ENCODE measurements at places on chromosomes 11 and 22. TPM values are rescaled to one million over a fixed set of nuclear protein-coding genes. Genes with fewer than 3 reads are reported as not detected.

- DNase-seq, result peak; percentile 92
Observed at GRCh38 chr22:19663286-19663815, 51.0 kb upstream of the SEPTIN5 start.

DNA sequence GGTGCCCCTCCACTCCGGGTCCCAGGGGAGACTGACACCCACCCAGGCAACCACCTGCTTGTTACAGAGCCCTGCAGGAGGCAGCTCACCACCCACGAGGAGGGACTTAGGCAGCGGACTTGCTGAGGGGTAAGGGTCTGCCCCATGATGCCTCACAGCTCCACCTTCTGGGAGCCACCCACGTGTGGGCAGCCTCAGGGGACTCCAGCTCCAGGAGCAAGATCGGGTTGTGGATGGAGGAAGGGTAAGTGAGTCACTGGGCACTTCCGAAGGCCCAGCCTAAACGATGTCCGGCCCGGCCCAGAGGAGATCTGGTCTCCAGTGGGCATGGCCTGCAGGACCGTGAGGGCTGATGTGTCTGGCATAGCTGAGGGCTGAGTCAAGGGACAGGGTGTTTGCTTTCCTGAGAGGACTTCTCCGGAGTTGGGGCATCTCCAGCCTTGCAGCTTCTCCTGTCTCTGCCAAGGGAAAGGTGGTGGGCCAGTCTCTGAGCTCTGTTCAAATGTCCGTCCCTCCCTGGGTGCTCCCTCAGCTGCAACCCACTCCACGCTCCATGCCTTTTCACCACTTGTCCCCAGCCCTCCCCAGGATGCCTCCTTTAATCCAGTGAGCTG lies 32.3 kb upstream of the P2RY2 start:
- no peak for DNase-seq

- no peak for DNase-seq
Observed at GRCh38 chr22:23236026-23236425, 55.7 kb downstream of the BCR start.

DNA sequence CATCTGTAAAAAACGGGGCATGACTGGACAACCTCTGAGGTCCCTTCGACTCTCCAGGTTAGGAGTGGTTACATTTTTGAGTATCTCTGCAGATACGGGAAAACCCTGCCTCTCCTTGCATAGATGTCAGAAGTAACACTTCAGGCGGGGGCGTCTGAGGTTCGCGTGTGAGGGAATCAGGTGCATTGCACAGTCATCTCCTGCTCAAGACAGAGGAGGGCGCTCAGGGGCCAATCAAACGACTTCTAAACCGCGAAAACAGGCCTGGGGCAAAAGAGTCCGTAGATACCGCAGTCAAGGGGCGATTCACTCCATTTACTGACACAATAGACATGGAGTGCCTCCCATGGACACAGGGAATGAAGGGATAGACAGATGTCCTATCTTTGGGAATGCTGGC lies 31.7 kb downstream of the KIRREL3 start:
- no peak for DNase-seq

GRCh38 chr22:39148727-39149535 lies 3.5 kb downstream of the CBX7 start:
- DNase-seq, result no peak

GRCh38 chr11:69002570-69003231 lies 10.3 kb downstream of the MRGPRF start:
- DNase-seq, result no peak

GRCh38 chr11:113481672-113482071 lies 6.5 kb upstream of the DRD2 start:
- no peak for DNase-seq

DNA sequence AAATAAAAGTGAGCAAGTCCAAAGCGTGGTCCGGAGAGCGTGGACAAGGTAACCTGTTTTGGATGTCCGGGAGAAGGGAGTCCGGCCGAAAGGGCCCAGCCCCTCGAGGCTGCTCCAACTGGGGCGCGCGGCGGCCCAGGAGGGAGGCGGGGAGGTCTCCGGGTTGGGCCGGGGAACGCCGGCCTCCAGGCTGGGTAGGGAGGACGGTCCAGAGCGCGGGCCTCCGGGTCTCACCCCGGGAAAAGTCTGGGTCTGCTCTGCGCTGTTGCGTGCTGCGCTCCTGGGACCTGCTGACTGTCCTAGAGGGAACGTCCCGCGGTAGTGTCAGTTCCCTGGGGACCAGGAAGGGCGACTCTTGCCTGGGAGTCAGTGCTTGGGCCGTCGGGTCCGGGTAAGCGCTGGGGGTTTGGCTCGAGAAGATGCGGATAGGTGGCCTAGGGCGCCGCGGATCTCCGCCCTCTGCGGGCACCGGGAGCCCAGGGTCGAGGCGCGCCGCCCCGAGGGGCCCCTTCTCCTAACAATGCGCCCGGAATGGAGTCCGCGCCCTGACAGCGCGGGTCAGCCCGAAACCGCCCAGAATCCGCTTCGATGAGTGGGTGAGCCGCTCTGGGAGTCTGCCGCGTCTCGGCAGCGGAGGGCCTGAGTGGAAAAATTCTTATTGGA lies 988 bp upstream of the FLI1 start:
- DNase-seq, result no peak

Gene MMP8
- not detected for total RNA-seq

Gene MMP10
- total RNA-seq, result not detected

Gene GAL3ST1
- 0.21 TPM for total RNA-seq

Gene BDNF
- total RNA-seq, result 4.2 TPM

Gene CDC45
- 3.0 TPM for total RNA-seq

All from osteocyte (in vitro differentiated cells).